ENCODE measurements at places on chromosomes 5 and 9.

DNA sequence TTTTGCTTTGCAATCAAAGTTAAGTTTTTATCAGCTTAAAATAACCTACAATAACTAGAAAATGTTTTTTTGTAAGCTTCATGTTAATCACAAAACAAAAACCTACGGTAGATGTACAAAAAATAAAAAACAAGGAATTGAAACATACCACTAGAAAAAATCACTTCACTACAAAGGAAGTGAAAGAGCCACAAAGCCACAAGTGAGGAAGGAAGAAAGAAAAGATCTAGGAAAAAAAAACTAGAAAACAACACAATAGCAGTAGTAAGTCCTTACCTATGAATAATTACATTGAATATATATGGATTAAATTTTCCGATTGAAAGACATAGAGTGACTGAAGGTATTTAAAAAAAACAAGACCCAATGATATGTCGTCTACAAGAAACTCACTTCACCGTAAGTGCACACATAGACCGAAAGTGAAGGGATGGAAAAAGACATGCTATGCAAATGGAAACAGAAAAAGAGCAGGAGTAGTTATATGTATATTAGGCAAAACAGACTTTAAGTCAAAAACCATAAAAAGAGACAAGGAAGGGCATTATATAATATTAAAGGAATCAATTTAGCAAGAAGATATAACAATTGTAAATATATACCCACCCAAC, 13.4 kb upstream of the ZDHHC21 start:
- DNase-seq = no peak

GRCh38 chr5:87746891-87747377, 334.2 kb upstream of the CCNH start:
- DNase-seq = no peak

- no peak for DNase-seq
Observed at GRCh38 chr9:112322701-112323377, 10.6 kb downstream of the PTBP3 start.

- no peak for DNase-seq
Observed at GRCh38 chr9:92483627-92484545, 1.6 kb upstream of the ASPN start.
